Brain pericyte (primary cell): ENCODE measurements at places on chromosomes 5 and 9.

DNA sequence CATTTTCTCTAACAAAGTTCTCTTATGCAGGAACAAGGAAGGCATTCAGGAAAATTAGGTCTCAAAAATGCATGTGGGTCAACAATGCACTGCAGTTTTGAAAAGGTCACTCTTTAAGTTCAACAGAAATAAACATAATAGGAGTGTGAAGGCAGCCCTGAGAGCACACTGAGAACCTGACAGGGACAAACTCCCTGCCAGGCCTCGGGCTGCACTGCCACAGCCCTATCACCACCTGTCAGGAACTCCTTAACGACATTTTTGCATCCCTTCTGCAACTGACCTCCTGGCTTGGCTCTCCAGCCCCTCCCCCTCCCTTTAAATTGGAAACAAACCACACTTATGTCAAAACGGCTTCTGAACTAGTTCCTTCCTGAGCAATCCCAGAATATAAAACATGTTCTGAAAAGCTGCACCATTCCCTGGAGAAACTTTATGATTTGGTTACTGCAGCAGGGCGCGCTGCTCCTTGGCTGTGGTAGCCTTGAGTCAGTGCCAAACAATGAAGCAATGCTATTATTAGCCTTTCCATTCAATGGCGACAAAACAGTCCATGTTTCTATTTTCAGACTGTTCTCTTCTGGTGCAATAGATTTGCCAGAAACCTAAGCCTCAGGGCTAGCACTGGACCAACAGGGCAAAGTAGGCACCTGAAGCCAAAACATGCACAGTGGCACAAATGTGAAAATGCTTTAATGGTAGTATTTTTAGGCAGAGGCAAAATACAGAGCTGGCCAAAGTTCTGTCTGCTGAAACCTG, 160.1 kb upstream of the ZNF608 start:
- DNase-seq, result peak; percentile 59

DNA sequence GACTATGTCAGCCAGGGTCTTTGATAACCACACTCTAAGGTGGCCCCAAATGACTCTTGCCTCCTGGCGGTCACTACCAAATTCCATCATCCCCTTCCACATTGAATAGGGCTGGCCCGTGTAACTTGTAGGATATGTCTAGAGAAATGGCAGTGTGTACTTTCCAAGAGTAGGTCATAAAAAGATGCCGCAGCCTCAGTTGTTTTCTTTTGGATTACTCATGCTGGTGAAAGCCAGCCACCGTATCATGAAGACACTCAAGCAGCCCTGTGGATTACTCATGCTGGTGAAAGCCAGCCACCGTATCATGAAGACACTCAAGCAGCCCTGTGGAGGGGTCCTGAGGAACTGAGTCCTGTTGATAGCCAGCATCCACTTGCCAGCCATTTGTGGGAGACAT, 172.0 kb upstream of the TBC1D2 start:
- DNase-seq, result no peak

DNA sequence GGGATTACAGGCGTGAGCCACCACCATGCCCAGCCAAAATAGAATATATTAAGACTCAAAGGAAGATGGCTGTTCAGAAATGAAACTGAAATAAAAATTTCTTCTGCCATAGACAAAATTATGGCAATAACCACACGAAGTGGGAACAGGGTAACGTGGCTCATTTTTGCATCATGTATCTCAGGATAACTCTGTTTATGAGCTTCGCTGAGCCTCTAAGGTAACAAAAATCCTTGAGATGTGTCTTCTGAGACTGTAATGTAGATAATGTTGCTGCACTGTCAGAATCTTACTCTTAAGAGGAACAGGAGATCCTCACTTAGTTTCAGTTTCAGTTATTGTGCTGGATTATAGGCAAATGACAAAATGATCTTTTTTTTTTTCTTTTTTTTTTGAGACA, 153.8 kb downstream of the GOLPH3 start:
- DNase-seq, result no peak

DNA sequence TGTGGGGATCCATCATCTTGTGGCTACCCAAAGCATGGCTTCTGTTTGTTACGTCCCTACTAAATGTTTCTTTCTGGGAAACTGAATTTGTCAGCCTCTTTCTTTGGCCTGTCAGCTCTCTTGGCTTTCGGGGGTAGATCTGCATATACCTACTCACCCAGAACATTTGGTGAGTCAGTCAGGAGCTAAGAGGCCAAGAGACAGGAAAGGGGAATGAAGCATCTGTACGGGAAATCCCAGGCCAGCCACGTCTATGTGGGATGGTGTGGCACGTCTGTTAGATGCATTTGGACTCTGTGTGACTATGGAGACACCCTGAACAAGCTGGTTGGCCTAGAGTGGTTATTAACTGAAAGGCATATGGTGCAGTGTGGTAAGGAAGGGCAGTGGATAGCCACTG, 58.1 kb downstream of the CDO1 start:
- DNase-seq, result no peak

DNA sequence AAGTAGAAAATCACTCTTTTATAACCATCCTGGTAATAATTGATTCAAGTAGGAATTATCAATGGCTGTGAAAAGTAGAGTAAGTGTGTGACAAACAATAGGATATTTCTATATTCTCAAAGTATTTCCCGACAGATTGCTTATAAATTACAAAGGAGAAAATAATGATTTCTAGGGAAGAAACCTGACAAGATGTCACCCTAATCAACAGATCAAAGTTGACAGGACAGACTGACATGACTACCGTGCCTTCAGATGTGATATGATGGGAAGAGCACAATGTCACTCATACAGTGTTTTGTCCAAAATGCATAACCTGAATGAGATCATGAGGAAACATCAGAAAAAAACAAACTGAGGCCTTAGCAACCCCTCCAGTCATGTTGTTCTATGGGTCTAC, 53.9 kb upstream of the TRIO start:
- DNase-seq, result no peak

GRCh38 chr9:101380295-101380694, 4.5 kb downstream of the BAAT start:
- DNase-seq, result no peak

- no peak for DNase-seq
Observed at GRCh38 chr5:11062397-11062796, 301.4 kb upstream of the DAP start.

GRCh38 chr9:130427326-130427725, 17.4 kb upstream of the ASS1 start:
- DNase-seq, result no peak

- DNase-seq, result no peak
Observed at GRCh38 chr5:6343951-6344592, 34.3 kb downstream of the MED10 start.

DNA sequence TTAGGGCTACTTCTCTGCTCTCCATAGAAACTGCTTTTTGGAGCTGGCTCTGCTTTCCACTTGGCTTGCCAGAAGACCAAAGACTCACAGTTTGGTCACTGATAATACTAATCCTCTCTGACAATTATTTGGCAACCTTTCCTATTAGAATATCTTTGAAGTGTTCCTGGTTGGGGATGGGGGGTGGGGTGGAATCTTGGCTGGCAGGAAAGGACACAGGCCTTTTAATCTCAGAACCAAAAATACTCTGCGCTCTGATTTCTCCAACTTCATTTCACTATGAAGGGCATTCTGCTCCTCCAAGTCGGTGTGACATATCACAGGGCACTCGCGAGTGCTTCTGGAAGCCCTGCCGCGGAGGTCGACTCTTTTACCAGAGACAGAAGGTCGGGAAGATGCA, 1329.0 kb upstream of the WWC1 start:
- no peak for DNase-seq

GRCh38 chr9:34633851-34634550, 3.6 kb downstream of the SIGMAR1 start:
- DNase-seq, result no peak

GRCh38 chr5:176647843-176648473, 674 bp downstream of the TSPAN17 start:
- DNase-seq, result no peak

DNA sequence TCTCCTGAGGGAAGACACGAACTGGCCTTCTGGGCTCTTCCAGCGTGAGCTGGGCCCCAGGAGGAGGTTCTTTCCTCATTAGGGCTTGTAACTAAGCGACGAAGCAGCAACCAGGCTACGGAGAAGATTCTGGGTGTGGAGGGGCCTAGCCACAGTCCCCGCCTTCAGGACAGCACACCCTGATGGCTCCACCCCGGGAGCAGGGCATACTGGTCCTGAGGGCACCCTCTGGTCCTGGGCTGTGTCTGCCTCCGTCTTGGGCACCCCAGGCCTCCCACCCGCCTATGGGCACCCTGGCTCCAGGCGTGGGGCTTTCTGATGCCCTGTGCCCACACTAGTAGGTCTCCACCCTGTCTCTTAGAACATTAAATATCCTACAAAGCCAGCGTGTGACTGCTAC, 136.4 kb downstream of the OLFM1 start:
- no peak for DNase-seq

DNA sequence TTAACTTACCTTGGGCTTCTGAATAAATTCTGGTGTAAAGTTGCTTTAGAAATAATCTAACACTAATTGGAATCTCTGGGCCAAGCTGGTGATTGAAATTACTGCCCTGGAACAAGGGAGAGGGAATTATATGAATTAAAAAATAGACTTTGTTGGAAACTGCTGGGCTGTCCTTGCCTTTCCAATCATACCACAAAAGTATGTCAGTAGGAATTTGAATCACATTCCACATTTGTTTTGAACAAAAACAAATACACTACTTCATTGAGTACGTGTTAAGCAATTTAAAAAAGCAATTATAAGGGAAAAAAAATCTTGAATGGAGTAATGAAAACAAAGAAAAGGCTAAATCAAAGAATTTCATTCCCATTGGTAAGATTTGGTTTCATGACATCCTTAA, 102.5 kb upstream of the SREK1 start:
- no peak for DNase-seq

- DNase-seq, result no peak
Observed at GRCh38 chr9:116250891-116251290, 97.3 kb downstream of the PAPPA start.

DNA sequence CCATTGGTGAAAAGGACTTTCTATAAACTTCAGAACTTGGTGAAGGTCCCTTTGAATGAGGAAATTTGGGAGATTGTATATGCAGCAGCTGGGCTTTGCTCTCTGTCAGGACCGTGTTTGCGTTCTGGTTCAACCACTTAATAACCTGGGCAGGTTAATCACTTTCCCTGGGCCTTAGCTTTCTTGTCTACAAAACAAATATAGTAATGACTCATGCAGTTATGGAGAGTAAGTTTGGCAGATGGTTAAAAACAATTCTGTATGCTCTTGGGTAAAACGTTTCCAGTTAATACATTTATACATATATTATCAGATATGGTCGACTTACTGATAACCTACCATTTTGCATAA, 197.0 kb downstream of the ARHGEF28 start:
- no peak for DNase-seq

DNA sequence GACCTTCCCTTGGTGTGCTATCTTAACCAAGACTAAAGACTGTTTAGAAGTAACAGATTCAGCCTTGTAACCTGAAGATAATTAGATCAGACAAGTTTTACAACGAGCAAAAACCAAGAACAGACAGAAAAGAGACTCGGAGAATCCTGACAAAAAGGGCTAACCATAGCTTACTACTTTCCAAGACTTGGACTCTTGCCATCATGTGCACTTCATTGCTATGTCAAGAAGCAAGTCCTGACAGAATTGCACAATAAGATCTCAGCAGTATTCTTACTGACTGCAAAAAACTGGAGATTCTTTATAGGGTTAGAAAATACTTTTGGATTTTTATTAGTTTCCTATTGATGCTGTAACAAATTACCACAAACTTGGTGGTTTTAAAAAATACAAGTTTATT, 1539.0 kb upstream of the NUDT12 start:
- no peak for DNase-seq

DNA sequence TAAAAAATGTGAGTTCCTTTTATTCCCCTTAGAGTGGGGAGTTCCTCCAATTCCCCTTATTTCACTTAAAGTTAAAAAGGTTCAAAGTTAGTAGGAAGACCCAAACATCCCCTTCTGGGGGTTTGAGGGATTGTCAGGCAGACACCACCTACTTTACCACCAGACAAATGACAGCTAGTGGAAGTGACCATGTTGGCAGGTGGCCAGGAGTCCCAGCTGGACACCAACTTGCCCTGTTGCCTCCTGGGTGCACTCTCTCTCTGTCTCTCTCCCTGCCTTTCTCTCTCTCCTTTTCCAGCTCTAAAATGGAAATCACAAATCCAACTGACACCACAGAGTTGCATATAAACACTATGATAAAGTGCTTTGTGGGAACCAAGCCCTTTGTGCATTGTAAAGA, 307.7 kb upstream of the TLE4 start:
- no peak for DNase-seq

DNA sequence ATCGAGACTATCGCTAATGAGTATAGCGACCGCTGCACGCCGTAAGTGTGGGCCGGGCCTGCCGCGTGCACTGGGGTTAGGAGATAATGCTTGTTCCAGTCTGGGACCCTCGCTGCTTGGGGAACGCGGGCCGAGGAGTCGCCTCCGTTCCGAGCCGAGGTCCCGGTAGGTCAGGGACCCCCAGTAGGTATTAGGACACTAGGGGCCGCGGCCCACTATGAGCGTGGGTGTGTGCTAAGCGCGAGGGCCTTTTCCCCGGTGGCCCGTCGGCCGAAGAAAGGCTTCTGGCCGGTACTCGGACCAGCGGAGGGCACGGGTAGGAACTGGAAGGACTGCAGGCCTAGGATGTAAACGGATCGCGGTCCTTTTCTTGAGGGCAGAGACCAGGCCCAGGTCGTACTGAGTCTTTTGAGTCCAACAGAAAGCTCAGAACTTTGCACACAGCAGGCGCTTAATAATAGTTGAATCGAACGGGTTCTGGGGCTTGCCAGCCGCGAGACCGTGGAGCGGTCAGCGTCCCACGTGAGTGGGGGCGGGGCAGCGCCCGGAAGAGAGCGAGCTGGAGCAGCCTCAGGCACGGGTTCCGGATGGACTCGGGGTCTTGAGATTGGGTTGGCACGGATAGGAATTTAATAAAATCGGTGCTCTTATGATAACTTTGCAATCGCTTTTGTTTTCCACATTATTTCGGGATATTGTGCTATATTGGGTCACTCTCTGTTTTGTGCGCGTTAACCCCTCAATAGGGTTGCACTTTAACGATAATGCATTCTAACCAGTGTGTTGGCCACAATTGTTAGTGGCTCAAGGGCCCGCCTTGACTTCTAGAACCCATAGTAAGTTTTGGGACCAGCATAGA, 733 bp downstream of the HSPA4 start:
- DNase-seq, result no peak

DNA sequence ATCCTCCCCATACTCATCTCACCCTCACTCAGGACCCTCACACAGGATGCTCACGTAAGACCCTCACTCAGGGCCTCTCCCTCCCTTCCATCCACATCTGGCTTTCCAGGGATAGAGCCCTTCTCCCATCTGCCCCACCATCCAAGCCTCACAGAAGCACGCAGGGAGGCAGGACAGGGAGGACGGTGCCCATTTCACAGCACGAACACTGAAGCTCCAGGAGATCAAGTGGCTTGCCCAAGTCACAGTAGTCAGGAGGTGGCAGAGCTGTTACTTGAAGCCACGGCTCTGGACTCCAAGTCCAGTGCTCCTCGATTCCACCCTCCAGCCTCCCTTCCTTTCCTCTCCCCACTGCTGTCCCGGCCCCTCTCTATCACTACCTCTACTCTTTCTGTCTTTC, 21.7 kb downstream of the DNM1 start:
- DNase-seq, result no peak

- DNase-seq, result no peak
Observed at GRCh38 chr9:73152953-73153352, 1.3 kb downstream of the ANXA1 start.
